Breast epithelium (tissue), 4 donors: ENCODE measurements at places on chromosomes 7 and 10. TPM values are rescaled to one million over a fixed set of nuclear protein-coding genes. Genes with fewer than 3 reads are reported as not detected.
A peak's percentile ranks its signal among the peaks of the same experiment; 100 is the strongest.

GRCh38 chr7:137635132-137635531, 211.6 kb downstream of the DGKI start:
- DNase-seq: no peak
- H3K4me3 ChIP-seq: no peak overlapping the region

GRCh38 chr10:13302821-13303555, 3.1 kb upstream of the PHYH start:
- H3K4me1 ChIP-seq: peaks cover 4% of the 10 kb centered on the region
- H3K27ac ChIP-seq: peak overlapping the region; percentile 95
- no peaks in the 10 kb centered on the region for H3K36me3 ChIP-seq
- H3K4me3 ChIP-seq: peak overlapping the region; percentile 62
- DNase-seq: no peak
- H3K27me3 ChIP-seq: no peaks in the 10 kb centered on the region

PLPP4 gene
- not detected for total RNA-seq

DNA sequence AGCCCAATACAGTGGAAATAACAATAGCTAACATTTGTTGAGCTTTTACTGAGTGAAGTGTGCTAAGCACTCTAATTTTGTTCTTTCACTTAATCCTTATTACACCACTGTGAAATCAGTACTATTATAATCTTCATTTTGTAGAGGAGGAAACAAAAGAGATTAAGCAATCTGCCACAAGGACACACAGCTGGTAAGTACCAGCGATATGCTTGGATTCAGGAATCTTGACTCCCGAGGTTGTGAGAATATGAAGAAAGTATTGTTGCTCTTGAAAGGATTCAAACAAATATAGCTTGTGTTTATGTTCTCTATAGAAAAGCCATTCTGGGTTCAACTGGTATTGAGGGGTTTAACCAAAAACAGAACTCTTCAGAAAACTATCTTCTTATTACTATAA, 93.7 kb upstream of the HECTD2 start:
- H3K4me3 ChIP-seq: no peak overlapping the region
- H3K4me1 ChIP-seq: no peaks in the 10 kb centered on the region
- H3K27me3 ChIP-seq: no peaks in the 10 kb centered on the region

PTPRE gene
- 25.6 TPM for total RNA-seq

- no peak for DNase-seq
- H3K36me3 ChIP-seq: no peaks in the 10 kb centered on the region
- no peaks in the 10 kb centered on the region for H3K27me3 ChIP-seq
These were observed 1.9 kb downstream of the UBN2 start for GRCh38 chr7:139232904-139233303.

- no peaks in the 10 kb centered on the region for H3K4me1 ChIP-seq
- no peaks in the 10 kb centered on the region for H3K27me3 ChIP-seq
- no peak overlapping the region for H3K4me3 ChIP-seq
- DNase-seq: no peak
- no peaks in the 10 kb centered on the region for H3K36me3 ChIP-seq
These were observed 25.9 kb downstream of the RGS10 start for GRCh38 chr10:119516381-119517234.

GRCh38 chr7:26216049-26216448, 14.5 kb downstream of the CBX3 start:
- no peaks in the 10 kb centered on the region for H3K4me1 ChIP-seq
- no peak overlapping the region for H3K27ac ChIP-seq
- no peaks in the 10 kb centered on the region for H3K27me3 ChIP-seq

DNA sequence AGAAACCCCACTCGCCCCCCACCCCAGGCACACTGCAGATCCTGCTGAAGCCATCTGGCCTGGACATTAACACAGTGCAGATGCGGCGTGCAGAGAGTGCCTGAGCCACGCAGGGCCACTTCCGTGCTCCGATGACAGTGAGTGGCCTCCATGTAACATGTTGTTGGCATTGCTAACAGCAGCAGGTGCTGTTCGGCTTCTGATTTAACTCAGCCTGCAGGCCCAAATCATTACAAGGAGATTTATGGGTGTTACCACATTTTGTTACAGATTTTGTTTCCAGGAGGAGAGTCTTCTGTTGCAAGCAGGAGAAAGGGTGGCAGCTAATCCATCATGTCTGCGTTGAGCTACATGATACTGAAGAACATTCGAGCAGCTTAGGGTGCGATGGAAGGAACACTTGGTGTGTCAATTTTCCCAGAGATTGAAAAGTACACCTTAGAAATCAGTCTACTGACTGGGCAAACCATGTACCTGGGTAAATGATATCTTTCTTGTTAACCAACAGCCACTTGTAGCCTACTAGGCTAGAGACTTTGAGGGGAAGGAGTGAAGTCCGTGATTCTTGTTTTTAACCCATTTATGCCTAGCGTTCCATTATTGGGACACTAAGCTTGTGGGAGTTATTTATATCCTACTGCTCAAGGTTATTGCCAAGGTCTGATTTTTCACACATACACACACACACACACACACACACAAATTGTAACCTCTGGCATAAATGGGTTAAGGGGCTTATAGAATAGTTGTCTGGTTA, 90.0 kb downstream of the JCAD start:
- no peak overlapping the region for H3K27ac ChIP-seq
- H3K4me3 ChIP-seq: no peak overlapping the region
- no peaks in the 10 kb centered on the region for H3K4me1 ChIP-seq
- no peaks in the 10 kb centered on the region for H3K27me3 ChIP-seq
- DNase-seq: no peak
- H3K36me3 ChIP-seq: no peaks in the 10 kb centered on the region

GRCh38 chr7:42285383-42285824, 48.4 kb upstream of the GLI3 start:
- no peaks in the 10 kb centered on the region for H3K4me1 ChIP-seq
- no peak for DNase-seq
- no peaks in the 10 kb centered on the region for H3K36me3 ChIP-seq
- H3K27me3 ChIP-seq: no peaks in the 10 kb centered on the region
- no peak overlapping the region for H3K4me3 ChIP-seq

ABCB4 gene
- 2.8 TPM for total RNA-seq

MACC1 gene
- total RNA-seq: 0.32 TPM
